ENCODE measurements at places on chromosomes 1 and 21. TPM values are rescaled to one million over a fixed set of nuclear protein-coding genes. Genes with fewer than 3 reads are reported as not detected.

DNA sequence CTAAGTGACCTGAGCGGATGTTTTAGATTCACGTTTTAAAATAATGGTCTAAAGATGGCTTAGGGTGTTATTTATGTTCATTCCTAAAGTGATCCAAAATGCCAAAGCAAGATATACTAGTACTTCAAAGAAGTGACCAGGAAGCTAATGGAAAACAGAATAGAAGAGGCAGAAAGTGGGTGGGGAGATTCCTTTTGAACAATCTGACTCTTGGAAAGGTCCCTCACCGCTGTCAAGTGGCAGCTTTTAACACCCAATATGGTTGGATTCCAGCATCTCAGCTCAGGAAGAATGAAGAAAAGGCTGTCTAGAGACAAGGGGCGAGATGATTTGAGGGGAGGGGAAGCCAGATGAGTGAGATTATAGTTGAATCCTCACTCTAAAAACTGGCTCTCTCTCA lies 90.3 kb downstream of the SCMH1 start:
- no peak for DNase-seq

DNA sequence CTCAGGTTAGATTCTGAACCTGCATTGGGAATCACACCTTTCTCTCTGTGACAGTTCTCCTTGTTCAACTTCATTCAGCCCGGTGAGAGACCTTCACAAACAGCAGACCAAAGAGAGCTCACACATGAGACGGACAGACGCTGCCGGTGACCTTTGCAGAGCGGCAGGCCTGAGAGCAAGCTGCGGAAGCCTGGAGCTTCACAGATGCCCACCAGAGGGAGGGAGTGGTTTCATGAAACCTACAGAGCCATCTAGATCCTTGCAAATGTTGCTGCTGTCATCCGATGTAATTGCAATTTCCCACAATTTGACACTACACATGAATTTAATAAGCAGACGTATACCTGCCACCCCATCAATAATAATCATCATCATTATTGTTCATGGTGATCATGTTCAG lies 39.4 kb downstream of the GRIK3 start:
- DNase-seq, result no peak

- DNase-seq, result no peak
These were observed 9.0 kb downstream of the TSACC start for GRCh38 chr1:156347331-156347730.

DNA sequence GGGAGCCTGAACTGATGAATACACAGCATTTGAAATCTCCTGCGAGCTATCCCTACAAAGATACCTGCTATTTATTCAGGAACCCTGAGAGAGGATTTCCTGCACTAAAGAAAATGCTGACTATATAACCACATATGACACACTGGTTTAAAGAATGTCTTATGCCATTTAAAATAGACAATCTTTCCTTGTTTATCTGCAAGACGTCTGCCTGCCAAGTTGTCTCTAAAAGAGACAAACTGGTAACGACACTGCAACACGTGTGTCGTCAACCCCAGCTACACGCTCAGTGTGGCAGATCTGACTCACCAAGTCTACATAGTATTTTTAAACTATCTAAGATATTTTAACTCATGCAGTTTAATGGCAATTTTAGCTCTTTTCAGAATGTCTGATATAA lies 42.7 kb downstream of the APP start:
- no peak for DNase-seq

DNM3 gene
- not detected for polyA plus RNA-seq

RCSD1 gene
- polyA plus RNA-seq, result 27.5 TPM

PPM1J gene
- polyA plus RNA-seq, result 1.4 TPM
